DMS79 treated with DMSO at 0.1 percent for 48 hours (cell line): ENCODE measurements at places on chromosomes 7 and 10.

GRCh38 chr7:102843850-102844249 is 69.0 kb upstream of the LRRC17 start:
- DNase-seq = no peak

- no peak for DNase-seq
Measured at GRCh38 chr7:131170440-131171271, 157.0 kb upstream of the MKLN1 start.

GRCh38 chr10:112275512-112276245 is 7.5 kb upstream of the TECTB start:
- no peak for DNase-seq

DNA sequence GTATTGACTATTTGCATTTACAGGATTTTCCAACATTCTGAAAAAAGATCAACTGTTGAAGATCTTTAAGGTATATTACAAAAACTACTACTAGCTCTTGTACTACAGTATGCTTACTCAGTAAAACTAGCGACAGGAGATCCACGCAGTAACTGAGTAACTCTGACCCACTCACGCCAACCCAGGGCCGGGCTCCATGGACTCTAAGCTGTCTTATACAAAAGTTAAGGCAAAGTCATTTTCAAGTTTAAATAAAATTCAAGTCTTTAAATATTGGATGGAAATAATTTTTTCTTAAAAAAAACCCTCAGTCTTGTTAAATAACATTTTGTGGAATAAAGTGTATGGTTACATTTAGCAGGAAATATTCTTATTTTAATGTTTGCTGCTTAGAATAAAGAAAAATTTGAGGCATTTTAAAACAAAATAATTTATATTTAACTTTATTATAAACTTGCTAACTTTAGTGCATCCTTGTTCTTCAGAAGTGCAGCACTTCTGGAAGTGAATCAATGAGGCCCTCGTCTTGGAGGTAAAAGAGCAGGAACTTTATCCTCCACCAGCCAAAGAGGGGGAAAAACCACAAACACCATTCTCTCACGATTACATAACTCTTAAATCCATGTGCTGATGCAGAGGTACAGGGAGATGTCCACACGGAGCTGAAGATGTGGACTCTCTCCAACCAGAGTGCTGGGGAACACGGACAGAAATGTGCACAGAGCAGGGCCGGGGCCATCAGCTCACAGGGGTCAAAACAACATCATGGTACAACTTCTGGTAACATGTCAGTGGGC is 119.9 kb downstream of the LARP4B start:
- no peak for DNase-seq

DNA sequence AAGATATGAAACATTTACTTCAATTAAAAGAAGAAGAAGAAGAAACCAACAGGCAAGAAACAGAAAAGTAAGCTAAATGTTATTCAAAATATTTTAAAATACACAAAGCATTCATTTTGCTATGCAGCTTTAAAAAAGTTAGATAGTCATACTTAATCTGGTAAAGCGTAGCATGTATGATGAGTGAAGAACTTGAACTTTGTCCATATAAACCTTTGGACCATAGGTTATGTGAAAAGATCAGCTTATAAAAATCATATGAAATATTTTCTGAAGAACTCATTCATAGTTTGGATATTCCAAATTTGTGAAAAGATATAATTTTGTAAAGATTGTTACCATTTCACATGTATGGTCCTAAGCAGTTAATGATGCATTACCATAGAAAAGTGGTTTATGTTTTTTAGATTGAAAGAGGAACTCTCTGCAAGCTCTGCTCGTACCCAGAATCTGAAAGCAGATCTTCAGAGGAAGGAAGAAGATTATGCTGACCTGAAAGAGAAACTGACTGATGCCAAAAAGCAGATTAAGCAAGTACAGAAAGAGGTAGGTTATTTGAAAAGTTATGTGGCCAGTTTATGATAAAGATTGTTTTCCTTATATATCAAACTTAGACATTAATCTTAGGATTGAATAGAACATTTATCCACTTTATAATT is 37.3 kb downstream of the KIF20B start:
- no peak for DNase-seq

DNA sequence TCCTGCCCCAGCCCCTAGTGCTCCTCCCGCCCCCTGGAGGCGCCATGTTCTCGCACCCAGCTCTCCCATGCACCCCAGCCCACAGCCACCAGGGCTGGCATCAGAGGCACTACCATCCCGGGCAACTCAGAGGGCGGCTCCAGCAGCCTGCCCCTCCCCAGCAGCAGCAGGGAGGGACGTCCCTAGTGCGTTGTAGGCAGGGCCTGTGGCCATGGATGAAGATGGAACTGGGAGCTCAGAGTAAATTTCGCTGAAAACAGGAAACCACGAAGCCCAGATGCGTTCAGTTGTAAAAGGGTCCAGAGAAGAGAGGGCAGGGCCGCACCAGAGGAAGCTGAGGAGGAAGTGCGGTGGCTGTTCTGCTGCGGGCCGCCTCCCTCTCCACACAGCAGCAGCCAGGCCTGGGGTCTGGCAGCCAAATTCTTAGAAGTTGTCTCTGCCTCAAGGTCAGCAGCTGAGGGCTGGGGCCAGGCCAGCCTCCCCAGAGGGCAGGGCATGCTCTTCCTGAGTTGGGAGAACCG is 24.6 kb downstream of the VSIR start:
- no peak for DNase-seq

GRCh38 chr10:111836571-111836970 is 347.0 kb downstream of the GPAM start:
- no peak for DNase-seq

DNA sequence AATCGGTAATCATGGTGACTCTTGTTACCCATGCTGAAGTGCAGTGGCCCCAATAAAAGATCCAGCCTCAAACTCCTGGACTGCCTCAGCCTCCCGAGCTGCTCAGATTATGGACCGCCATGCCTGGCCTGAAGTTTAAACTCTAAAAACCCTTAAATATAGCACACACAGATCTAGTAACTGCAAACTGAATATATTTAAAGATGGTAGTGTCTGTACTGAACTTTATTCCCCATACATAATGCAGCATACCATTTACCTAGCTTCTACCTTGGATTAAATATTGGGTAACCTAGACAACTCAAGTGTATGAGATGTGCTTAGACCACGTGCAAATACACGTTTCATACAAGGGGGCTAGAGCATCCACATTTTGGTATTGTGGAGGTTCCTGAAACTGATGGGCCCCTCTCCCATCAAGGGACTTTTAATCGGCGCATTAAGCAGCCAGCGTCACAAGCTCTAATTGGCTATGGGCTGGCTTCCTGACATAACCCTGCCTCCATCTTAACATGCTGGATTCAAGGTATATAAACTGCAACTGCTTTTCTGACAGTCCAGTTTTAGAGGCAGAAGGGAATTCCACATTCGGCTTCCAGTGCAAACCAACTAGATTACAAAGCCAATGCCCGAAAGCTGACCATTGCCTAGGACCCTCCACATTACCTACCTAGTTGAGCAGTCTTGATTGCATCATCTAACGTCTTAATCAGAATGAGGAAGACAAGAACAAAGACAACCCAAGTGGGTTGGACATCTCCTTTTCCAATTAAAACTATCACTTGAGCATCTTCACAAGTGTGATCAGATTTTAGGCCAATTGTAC is 13.0 kb downstream of the HNRNPA2B1 start:
- no peak for DNase-seq

GRCh38 chr7:96996111-96996957 is 9.0 kb upstream of the DLX6 start:
- no peak for DNase-seq

DNA sequence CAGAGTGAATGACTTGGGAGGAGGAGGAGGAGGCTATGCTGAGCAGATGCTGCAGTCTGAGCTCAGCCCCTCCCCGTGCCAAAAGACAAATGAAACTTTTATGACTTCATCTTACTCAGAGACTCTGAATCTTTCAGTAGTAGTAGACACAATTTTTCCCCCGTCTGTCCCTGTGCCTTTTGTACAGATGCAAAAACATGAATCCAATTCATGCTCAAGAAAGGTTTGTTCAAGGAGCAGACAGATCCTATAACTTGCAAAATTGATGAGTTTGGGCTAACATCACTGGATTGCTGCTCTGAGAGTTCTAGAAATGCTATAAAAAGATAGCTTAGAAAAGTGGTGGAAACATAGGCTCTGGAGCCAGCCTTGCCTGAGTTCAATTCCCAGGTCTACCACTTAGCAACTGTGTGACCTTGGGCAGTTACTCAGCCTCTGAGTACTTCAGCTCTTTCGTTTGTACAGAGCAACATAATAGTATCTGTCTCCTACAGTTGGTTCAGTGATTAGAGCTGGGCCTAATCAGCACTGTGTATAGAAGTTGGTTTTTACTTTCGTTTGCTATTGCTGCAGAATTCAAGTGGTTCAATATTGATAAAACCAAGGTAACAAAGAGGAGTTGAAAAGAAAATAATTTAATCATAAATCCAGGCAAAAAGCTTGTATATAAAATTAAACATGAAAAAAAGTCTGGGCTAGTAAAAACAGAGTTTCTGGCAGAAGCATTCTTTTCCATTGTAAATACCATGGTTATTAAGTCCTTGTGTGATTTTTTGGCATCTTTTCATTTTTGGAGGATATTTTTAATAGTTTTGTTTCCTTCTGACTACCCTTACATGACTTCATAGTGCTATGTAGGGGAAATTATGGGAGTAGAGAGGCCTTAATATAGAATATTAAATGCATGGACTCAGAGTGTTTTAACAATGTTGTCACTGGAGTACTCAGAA is 174.2 kb upstream of the ZNF32 start:
- DNase-seq = no peak

DNA sequence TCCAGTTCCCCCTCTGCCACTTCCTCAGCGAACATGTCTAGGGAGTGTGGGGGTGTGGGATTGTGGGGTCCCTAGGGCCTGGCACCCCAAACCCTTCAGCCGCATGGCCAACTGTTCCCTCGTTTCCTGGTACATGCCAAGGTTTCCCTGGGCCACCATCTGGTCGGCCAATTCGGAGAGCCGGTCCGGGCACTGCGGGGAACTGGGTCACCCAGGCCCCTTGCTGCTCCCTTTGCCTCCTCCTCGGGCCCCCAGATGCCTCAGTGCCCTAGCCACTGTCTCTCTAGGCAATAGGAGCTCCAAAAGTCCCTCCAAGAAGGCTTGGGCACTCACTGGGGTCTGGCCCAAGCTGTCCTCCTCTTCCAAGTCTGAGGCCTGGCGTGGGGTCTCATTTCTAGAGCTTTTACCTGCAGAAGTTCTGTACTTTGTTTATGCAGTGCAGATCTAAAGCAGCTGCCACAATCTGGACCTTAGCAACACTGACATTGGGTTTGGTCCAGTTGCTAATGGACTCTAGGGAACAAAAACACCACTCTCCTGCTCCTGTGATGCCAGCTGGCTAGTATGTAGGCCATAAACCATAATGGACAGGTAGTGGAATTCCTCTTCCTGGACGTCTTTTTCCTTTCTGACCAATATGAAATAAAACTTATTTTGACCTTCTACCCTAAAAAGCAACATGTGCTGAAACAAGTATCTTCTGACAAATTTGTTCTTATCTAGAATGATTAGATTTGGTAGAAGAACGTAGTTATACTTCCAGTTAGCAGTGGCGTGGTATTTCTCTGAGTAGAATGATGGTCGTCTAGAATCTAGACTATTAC is 172.9 kb downstream of the LRRC4 start:
- DNase-seq = no peak

DNA sequence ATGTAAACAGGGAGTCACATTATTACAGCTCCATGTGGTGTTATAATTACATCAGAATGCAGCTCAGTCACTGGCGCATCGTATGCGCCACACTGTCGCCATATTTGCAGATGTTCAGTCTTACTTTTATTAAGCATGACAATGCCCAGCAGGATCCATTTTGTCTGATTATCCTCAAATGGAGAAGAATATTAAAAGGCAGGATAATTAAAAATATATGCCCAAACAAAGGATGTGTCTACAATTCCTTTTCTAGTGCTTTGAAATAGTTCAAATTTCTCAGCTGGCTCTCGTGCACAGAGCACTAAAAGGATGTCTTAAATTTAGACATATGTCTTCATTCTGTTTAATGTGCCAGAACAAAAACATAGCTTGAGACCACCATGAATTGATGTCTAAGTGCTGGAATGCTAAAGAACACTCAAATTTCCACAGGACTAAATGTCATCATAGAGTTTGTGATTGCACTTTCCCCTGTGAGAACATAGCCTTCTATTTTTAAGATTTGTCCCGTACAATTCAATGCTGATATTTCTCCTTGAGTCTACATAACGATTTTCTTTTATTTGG is 168.0 kb downstream of the DKK1 start:
- DNase-seq = no peak

GRCh38 chr10:112384141-112384540 is 10.2 kb downstream of the ACSL5 start:
- DNase-seq = no peak

- no peak for DNase-seq
Measured at GRCh38 chr10:43317422-43317821, 50.6 kb upstream of the RASGEF1A start.

DNA sequence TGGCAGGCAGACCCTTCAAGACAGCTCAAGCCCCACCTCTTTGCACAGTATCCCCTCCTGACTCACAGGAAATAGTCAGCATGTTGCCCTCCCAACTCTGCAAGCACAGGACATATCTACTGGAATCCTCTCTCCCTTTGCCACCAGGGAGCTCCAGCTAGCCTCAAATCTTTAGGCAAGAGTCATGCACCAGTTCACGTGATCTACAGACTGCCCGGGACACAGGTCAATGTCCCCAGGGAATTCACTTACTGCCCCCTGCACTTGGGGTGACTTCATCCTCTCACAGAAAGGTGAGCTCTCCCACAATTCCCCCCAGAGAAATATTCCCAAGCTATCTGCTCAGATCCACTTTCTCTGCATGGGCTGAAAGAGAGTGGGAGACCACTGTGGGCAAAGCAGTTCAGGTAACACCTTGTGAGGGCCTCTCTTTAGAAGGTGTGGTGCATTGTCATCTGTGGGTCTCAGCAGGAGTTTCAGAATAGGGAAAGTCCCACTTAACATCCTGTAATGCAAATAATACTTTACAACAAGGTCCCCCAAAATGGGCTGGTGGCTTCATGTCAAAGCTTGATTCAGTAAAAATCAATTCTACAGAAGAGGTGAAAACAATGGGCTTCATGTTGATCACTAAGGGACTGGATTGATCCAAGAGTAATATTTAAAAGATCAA is 129.9 kb downstream of the NOC3L start:
- no peak for DNase-seq

- DNase-seq = no peak
Measured at GRCh38 chr7:2621948-2622640, 9.7 kb upstream of the TTYH3 start.

DNA sequence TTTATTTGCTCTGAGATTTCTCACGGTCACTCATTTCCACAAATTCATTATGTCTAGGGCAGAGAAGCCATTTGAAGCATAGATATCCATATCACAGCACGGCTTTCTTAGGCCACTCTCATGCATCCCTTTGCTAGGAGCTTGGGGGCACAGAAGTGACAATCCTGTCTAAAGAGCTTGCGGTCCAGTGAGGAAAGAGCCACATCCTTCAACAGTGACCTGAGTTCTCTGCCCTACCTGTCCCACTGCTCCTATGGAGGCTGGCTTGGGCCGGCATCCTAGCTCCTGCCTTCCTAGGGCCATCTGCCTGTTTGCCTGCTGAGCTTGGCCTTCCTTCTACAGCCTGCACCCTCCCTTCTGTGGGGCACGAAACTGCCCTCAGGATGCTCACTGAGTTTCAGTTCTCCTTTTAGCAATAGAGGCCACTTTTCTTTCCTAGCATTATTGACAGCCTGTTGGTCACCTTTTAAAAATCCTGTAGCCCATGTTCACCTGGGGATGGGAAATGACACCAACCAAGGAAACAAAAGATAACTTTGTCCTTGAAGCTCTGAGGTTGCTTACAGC is 212.1 kb upstream of the GRB10 start:
- no peak for DNase-seq
